ENCODE measurements at places on chromosomes 5 and 9.

DNA sequence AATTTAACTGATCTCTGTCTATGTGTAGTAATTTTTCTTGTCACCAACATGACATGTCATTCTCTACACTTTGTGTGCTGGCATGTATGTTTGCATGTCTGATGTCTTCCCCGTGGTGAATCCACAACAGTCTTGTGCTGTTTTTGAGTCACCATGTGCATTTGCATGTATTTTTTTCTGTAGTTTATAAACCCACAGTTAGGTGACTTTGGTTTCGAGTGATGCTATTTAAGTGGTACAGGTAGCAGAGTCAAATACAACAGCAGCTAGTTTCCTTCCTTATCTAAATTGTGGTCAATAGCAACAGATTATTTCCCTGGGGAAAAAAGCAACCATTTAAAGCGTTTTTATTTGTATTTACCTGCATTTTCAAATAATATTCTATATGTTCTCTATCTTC is 89.9 kb upstream of the FSD1L start:
- DNase-seq: no peak

DNA sequence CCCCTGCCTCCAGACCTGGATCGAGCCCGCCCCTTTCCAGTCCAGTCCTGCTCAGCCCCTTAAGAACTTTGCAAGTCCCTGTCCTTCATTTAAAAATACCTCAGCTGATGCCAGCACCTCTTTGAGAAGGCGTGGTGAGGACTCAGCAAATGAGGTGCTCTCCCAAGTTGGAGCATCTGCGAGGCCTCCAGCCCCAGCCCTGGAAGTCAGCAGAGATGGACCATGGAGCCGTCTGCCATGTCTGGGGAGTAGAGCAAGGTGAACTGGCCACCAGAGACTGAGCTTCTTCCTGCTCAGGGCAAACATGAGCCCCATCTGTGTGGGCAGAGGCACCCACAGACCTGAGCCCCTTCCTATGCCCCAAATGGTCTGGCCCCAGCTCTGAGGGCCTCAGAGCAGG is 71.5 kb downstream of the UBE2QL1 start:
- no peak for DNase-seq

DNA sequence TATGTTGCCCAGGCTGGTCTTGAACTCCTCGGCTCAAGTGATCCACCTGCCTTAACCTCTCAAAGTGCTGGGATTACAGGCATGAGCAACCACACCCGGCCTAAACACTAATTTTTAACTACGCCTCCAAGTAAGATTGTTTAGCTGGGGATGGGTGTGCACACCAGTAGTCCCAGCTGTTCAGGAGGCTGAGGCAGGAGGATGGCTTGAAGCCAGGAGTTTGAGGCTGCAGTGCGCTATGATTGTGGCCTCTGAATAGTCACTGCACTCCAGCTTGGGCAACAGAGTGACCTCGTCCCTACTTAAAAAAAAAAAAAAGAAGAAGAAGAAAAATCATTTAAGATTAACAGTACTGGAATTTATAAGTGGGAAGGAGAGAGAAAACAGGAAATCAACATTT is 90.8 kb upstream of the NR5A1 start:
- no peak for DNase-seq

- DNase-seq: no peak
Observed at GRCh38 chr5:66722686-66723085, 126.5 kb downstream of the MAST4 start.

GRCh38 chr9:123339666-123340510 is 16.1 kb upstream of the CRB2 start:
- no peak for DNase-seq

DNA sequence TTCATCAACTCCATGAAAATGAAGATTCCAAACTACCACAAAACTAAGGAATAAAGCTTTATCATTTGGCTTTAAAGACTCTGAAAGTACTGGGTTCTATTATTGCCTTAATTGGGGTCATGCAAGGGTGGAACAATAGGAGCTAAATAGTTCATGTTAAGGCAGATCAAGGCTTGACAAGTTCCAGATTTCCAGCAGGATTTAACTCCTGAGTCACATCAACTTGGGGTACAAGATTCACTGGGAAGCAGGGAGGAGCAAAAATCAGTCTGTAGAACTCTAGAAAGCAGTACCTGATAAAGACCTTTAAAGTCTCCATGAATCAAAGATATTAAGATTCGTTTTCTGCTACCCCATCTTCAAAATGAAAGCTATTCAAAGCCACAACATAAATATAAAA is 41.9 kb upstream of the GLRX start:
- DNase-seq: no peak

DNA sequence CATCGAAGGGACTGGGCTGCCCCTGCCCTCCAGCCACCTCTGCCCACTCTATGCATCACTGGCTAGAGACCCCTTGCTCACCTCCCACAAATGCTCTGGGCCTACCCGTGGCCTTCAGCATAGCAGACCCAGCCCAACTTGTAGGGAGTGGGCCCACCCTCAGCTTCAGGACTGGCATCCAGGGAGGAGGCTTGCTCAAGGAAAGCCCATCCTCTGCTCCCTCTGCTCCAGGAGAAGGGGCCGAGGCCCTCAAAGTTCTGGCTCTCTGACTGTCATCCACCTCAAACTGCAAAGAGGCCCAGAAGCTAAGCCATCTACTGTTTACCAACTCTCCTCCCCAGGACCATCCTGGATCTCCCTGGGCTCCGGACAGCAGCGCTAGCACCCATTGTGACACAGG is 84.5 kb downstream of the C5orf15 start:
- no peak for DNase-seq

- peak; percentile 45 for DNase-seq
Observed at GRCh38 chr5:176781054-176781375, 29.3 kb upstream of the UNC5A start.

DNA sequence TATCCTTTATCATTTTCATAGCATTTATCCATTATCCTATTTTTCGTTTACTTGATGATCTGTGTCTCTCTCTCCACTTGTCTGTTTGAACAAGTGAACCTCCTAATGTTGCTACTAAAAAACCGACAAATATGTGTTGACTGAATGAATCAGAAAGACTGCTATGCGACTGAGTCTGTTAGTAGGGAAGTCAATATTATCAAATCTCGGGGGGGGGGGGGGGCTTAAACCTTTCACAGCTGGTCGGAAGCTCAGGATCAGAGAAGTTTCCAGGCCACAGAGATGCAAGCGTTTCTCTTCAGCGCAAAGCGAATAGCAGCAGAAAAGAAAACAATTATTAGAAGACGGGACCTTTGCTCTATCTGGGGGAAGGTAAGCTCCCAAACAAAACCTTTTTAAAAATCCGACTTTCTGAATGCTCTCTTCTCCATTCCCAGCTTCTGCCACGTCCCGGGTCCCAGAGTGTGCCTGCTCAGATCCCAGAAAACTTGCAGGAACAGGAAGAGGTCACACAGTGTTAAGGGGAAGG is 412 bp downstream of the RIOK2 start:
- no peak for DNase-seq

DNA sequence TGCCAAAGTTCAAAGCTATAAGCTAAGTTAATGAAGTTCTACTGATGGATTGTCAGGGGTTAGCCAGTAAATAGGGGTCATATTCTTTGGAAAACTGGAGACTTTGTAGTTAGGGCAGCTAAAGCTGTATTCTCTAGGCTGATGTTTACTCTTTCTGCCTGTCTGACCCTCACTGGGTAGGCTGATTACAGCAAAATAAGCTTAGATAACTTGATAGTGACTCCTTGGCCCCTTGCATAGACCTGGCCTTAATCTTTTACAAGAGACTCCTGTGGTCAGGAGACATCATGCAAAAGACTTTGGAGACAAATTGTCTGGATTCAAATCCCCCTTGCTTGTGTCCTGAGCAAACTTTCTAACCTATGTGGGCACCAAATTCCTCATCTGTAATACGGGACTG is 314.4 kb upstream of the MSX2 start:
- DNase-seq: no peak

- no peak for DNase-seq
Observed at GRCh38 chr9:121727295-121728020, 76.0 kb downstream of the DAB2IP start.

DNA sequence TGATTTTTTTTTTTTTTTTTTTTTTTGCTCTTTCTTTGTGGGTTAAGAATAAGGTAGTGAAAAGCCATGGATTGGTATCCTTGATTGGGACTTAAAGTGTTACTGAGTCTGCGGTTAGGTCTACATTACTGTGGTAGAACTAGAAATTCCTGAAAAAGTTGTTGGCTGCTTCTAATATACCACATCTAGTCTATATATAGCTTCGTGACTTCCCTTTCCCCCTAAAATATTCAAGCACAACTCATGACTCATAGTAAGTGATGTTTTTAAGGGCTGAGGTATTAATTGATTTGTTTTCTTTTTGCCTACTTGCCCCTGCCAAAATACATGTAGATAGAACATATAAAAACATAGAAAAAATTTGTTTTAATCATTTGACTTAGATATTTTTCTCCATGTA is 247.6 kb downstream of the TMEM232 start:
- no peak for DNase-seq

GRCh38 chr9:112037281-112038016 is 137.6 kb downstream of the SUSD1 start:
- no peak for DNase-seq

- DNase-seq: no peak
Observed at GRCh38 chr5:33934176-33934575, 2.0 kb upstream of the RXFP3 start.

DNA sequence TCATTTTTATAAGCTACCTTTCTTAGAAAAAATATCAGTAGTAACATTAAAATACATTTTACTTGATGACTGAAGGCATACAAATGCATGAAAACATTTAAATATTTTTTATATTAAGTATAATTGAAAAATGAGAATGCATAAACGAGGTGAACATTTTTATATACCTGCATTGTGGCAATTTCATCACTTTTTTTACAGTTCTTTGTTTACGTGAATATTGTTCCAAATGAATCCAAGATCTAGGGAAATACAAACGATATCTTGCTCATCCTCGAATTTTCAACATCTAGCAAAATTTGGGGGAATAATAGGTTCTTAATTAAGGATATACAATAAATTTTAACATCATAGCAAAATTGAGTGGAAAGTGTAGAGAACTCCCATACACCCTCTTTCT is 45.5 kb upstream of the ALDH1A1 start:
- DNase-seq: no peak

DNA sequence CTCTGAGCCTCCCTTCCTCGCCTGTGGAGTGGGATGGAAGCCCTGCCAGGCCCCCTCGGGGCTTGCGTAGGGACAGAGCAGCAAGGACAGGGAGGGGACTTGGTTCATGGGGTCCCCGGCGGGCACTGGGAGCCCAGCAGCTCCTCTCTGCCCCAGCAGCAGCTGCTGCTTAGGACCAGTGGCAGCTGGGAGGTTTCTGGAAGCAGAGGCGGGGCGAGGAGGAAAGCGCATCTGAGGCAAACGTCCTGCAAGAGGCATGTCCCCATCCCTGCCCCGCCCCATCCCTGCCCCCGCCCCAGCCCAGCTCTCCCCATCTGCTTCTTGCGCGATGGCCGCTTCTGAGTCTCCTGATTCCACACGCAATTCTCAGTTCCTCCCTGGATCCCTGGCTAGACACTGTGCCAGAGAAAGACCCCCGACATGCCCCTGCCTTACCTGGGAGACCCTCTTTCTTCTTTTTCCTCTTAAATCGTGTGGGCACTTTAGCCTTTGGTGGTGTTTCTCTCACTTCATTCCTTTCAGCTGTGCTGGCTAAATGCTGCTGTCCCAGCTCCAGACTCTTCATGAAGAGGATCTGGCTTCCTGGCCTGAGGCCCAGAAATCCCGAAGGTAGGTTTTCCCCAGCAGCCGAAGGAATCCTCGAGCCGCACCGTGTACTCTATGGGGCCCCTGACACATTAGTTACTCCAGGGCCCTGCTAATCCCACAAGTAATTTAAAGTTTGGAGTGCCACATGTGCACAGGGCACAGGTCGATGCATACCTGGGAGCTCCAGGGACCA is 4.4 kb upstream of the OR2S2 start:
- no peak for DNase-seq

- no peak for DNase-seq
Observed at GRCh38 chr5:135861641-135862040, 27.2 kb downstream of the SLC25A48 start.

- no peak for DNase-seq
Observed at GRCh38 chr5:58901271-58901670, 318.4 kb downstream of the RAB3C start.

GRCh38 chr9:26013199-26013598 is 335.0 kb upstream of the TUSC1 start:
- no peak for DNase-seq

DNA sequence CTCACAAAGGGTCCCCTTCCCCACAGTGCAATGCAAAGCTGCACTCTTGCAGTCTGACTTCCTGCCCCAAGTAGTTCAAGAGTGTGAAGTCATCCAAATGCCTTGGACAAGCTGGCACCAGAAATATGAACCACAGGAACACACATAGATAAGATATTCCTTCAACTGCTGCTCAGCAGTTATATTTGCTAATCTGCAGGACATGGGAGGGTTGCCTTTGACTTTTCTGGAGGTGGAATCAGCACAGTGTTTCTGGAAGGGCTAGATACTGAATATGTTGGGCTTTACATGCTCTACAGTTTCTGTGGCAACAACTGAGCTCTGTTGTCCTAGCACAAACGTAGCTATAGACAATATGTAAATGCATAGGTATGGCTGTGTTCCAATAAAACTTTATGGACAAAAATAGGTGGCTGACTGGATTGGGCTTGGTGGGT is 96.7 kb upstream of the PCA3 start:
- DNase-seq: no peak

GRCh38 chr9:105393576-105394344 is 54.1 kb upstream of the FSD1L start:
- no peak for DNase-seq

DNA sequence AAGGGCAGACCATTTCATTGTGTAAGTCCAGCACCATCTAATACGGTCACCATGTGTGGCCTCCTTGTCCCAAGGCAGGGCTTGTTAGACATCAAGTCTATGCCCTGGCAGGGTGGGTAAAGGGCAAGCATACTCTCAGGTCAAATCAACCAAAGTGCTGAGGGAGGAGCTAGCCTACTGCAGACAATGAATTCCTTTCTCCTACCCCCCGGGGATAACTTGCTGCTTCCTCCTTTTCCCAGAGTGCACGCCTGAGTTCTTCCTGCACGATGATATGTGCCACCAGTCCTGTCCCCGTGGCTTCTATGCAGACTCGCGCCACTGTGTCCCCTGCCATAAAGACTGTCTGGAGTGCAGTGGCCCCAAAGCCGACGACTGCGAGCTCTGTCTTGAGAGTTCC is 71.4 kb downstream of the RFK start:
- DNase-seq: no peak

DNA sequence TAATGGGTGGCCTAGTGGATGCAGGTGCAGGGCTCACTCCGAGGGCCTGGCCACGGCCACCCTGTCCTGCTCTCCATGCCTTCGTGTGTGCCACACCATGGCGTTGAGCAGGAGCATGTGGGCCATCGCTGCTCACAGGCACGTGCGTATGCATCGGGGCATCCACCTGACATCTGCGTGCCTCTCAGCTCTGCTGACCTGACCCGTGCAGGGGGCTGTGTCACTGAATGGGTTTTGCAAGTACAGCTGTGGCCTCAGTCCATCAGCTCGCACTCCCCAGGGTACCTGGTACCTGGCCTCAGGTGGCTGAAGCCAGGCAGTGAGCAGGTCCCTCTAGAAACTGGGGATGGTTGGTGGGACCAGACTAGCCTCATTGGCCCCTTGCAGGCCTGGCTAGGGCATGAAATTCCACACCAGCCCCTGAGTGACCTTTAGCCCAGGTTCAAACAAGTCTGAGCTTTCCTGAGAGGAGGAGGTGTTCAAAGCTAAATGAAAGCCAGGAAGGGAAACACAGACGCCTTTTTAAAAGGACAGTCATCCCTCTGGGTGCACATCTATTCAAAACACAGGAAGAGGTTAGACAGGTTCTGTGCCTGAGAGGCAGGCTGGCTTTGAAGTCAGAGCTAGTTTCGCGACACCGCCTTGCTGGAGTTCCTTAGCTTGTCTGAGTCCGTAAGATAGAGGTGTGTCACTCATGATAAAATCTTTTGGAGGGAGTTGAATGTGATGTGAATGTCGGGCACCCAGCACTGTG is 74.0 kb downstream of the MACROH2A1 start:
- no peak for DNase-seq
